ENCODE measurements at places on chromosomes 16 and 17.
A peak's percentile ranks its signal among the peaks of the same experiment; 100 is the strongest.

- no peak for DNase-seq
These were observed 295.8 kb downstream of the FOXL1 start for GRCh38 chr16:86874141-86874540.

- no peak for DNase-seq
These were observed 108.5 kb downstream of the CACNG3 start for GRCh38 chr16:24364596-24364995.

GRCh38 chr17:1267471-1267943, 2.7 kb upstream of the BHLHA9 start:
- no peak for DNase-seq

DNA sequence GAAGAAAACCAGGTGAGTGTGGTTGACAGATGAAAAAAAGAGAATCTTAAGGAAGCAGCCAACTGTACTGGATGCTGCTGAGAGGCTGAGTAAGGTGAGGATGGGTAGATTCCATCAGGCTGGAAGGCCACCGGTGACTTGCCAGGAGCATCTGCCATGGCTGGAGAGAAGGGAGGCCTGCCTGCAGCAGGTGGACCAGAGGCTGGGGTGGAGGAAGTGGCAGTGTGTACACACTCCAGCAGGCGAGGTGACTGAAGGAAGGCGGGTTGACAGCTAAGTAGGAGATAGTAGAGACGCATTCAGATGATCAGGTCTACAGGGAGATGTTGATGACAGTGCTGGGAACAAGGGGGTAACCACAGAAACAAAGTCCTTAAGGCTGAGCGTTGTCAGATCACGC, 69.5 kb downstream of the USP43 start:
- no peak for DNase-seq

GRCh38 chr16:75566758-75567255, 628 bp downstream of the GABARAPL2 start:
- peak; percentile 14 for DNase-seq

GRCh38 chr17:38352245-38353085, 821 bp downstream of the SOCS7 start:
- DNase-seq: peak; percentile 31

GRCh38 chr17:65191811-65192740, 54.9 kb downstream of the RGS9 start:
- DNase-seq: no peak

DNA sequence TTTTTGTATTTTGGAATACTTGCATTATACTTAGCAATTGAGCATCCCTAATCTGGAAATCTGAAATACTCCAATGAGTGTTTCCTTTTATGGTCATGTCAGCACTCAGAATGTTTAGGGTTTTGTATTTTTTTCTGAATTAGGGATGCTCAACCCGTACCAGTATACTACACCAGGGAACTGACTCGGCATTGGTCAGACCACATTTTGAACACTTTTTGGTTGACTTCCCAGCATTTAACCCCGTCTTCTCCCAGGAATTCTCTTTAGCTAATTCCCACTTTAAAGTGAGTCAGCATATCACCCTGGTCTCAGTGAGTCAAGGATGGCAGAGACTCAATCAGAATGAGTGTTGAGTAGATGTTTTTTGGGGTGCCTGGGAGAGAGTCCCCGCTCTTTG, 177.9 kb downstream of the SPECC1 start:
- DNase-seq: no peak

DNA sequence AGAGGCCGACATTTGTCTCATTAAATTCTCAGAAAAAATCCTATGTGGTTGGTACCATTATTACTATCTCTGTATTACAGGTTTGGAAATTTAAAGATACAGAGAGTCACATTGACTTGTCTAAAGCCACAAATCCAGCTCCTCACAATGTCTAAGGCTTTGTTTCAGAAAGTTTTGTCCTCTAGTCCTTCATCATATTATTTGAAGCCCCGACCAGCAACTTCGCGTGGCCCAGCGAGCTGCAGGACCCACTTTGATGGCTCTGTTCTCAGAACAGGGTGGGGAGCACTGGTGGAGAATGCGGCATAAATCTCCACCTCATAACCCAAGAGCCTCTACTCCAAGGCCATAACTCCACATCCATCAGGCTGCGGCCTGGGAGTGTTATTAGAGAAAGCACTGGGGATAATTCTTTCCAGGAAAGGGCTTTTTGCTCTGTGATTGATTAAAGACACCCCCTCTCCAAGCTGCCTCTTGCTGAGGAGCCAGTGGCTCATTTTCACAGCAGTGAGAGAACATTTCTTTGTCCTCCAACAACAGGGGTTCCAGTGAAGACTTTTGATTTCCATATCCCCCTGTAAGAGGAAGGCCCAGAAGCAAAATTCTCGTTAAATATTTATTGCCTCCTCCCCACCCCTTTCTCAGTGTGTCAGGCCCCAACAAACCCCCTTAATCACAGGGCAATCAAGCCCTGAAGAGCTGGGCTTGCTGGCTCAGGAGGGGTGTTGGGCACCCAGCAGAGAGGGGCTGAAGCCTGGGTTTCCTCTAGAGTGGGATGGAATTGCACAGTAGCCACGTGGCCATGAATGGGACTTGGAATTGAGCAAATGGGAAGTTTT, 113.7 kb upstream of the CDH11 start:
- DNase-seq: no peak

DNA sequence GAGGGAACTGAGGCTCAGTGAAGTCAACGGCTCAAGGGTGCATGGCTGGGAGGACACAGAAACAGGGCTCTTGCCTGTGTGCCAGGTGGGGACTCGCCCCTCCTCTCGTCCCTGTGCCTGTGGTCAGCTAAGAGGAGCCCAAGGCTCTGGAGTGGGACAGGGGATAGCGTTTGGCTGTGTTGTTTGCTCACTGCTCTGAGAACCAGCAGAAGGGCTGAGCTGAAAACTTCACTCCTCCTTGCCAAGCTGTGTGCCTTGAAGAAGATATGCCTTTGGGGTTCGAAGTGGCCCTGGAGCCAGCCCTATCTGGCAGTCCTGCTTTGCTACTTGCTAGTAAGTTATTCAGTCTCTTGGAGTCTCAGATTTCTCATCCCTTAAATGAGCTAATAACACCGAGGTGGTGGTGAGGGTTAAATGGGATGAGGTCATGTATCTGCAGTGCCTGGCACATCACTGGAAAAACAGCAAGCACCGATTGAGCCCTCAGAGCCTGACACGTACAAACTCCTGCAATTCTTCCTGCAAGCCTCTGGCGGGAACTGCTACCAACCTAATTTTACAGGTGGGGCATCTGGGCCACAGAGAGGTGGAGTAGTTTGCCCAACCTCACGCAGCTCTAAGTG, 17.7 kb downstream of the FOXL1 start:
- no peak for DNase-seq

DNA sequence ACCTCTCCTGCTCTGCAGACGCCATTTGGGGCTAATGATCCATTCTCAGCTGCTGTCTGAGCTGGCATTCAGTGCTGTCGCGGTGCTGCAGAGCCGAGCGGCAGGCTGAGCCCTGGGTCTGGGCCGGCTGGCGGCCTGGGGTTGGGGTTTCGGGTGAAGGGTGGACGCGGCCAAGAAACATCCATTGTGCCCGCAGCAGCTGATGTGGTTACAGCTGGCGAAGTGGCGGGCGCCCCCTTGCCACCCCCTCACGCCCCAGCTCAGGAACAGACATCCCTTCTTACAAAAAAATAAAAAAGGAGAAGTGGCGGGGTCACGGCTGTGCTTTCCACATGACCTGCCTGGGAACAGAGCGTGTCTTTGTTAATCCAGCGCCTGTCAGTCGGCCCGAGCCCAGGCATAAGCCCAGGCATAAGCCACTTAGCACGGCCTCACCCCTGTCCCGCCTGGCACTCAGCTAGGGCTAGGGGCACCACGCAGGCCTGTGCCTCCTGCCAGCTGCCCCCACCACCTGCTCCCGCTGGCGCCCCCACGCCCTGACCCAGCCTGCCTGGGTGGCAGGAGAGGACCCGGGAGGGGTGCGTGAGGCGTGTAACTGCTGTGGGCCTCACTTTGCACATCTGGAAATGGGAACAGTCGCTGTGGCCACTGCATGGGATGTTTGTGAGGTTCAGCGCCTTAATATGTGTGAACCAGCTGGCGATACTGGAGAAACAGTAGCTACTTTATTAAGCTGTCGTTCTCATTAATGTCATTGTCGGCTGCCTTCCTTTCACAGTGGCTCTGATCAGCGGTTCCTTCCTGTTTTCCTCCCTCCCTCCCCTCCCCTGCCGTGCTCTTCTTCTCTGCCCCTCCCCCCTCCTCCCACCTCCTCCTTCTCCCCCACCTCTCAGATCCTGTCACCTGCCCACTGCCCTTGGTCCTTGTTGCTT, 197.7 kb upstream of the CIBAR2 start:
- peak; percentile 48 for DNase-seq

- DNase-seq: no peak
These were observed 121.3 kb downstream of the CDH13 start for GRCh38 chr16:82748026-82748425.

DNA sequence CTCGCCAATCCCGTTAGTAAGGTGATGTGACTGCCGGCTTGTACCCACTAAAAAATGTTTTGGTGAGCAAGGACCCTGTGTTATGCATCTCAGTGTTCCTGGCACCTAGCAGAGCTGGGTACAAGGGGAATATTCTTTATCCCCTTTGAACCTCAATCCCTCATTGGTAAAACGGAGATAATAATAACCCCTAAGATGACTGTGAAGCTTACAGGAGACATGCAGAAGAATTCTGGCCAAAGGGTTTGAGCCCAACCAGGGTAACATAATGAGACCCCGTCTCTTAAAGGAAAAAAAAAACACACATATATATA, 896 bp downstream of the GGA2 start:
- DNase-seq: no peak

DNA sequence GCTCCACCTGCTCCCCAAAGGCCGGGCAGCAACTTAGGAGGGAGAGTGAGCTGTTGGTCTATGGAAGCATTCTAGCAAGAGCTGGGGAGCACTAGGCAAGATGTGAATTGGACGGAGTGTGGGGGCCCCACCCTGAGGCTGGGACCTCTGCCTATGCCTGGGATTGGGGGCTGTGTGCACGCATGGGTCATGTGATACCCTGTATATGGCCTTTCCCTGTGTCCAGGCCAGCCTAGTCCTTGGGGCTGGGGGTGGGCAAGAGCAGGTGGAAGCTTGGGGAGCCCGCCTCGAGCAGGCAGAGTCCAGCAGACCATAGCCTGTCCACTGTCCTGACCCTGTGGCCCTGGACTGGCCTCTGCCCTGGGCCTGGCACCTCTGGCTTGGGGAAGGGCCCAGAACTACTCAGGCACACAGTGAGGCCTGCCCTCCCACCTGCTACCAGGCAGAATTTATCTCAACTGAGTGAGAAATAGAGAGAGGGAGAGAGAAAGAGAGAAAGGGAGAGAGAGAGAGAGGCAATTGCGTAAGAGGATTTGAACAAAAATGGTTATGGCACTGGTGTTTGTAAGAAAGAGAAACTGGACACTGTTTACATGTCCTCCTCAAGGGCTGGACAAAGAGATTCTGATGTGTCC, 19.1 kb downstream of the PDP2 start:
- no peak for DNase-seq

- no peak for DNase-seq
These were observed 56.0 kb downstream of the HLF start for GRCh38 chr17:55320594-55321426.

- DNase-seq: peak; percentile 45
These were observed 279.4 kb upstream of the ELAC2 start for GRCh38 chr17:13297183-13297582.

GRCh38 chr16:85138825-85139627, 26.8 kb upstream of the CIBAR2 start:
- DNase-seq: no peak

DNA sequence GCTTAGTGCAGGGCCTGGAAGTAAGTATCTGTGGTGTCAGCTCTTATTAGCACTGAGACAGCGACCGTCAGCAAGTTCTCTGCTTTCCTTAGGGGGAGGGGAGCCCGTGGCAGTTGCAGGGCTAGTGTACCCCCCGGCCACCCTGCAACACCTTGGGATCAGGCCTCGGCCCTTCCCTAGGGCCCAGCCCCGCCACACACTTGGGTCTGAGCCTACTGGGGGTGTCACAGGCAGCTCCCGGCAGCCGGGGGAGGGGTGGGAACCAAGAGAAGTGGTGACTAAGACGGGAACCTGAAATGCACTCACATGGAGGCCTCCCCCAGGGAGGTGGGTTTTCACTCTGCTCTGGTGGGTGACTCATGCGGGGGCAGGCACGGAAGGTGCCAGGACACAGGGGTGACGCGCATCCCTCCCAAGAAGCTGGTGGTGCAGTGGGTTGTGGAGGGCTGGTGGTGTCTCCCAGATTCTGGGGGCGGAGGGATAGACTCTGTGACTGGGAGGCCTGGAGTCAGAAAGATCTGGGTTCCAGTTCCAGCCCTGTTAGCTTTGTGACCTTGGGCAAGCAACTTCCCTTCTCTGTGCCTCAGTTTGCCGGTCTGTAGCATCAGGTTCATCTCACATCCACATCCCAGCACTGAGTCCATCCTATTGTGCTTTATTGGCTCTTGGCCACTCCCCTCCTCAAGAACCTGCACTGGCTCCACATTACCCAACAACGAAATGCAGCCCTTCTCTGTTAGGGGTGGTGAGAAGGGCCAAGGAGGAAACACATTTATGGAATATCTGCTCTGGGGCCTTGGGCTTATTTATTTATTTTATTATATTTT, 44.5 kb downstream of the LAT start:
- DNase-seq: no peak

- peak; percentile 5 for DNase-seq
These were observed 207.7 kb downstream of the LAT start for GRCh38 chr16:29192329-29193247.

- DNase-seq: no peak
These were observed 296.3 kb downstream of the HS3ST4 start for GRCh38 chr16:25988084-25988483.

DNA sequence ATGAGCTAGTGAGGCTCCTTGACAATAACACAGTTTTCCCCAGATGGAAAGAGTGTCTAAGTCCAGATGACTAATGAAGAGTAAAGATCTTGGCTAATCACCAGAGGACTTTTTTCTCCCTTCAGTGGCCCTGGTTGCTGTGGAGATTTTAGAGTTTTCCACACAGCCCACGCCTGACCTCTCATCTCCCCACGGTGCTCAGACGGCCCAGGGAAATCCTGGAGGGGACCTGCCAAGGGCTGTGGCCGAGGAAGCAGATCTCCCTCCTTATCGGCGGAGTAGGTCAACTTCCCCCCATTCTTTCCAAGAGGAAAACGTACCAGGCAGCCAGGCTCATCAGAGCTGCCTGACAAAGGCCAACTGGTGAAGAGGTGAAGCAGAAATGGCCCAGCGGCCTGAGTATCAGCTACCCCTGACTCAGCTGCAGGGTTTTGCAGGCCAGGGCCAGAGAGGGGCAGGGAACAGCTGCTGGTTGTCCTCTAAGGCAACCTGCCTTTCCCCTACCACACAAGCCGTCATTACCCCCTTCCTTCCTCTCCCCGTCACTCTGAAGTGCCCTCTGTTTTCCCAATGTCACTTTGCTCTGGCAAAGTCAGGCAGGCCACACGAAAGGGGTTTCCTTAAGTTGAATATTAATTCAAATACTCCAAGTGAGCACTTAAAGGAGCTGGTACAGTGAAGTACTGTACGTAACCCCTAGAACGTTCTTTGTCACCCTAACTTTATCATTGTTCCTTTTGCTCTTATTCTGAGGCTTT, 140.2 kb upstream of the ADAMTS18 start:
- DNase-seq: peak; percentile 8

- DNase-seq: no peak
These were observed 112.6 kb downstream of the IRF8 start for GRCh38 chr16:86011532-86011931.

- DNase-seq: peak; percentile 97
These were observed at the start of gene CBX4 for GRCh38 chr17:79839356-79840268. CBX4 (minus strand) TSS chr17:79839440; CDS start chr17:79839251, 189 bp downstream.

- no peak for DNase-seq
These were observed 26.4 kb downstream of the CFAP20 start for GRCh38 chr16:58102665-58103392.

- DNase-seq: no peak
These were observed 5.6 kb downstream of the FBRS start for GRCh38 chr16:30663820-30664219.

Measured in transverse colon (tissue), 4 donors.